ENCODE measurements at places on chromosomes 11 and 22. TPM values are rescaled to one million over a fixed set of nuclear protein-coding genes. Genes with fewer than 3 reads are reported as not detected.

DNA sequence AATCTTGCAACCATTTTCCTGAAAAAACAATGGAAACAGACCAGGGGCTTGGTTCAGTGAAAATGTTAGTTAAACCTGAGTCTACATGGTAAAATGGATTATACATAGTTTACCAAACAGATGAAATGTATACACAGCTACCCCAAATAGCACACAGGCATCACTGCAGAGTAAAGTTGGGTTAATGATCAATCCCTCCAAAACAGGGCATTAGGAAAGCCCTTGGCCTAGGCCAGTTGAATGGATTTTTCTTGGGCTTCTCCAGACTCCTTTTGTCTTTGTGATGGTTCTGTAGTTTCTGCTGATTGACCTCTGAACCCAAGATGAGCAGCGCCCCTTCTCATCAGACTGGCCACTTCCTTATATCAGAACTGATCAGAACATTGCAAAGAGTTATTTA, 173.5 kb downstream of the RRAS2 start:
- H3K4me3 ChIP-seq = no peak overlapping the region
- H3K27me3 ChIP-seq = no peaks in the 10 kb centered on the region
- no peaks in the 10 kb centered on the region for H3K36me3 ChIP-seq
- no peak for DNase-seq
- no peak overlapping the region for H3K27ac ChIP-seq

DNA sequence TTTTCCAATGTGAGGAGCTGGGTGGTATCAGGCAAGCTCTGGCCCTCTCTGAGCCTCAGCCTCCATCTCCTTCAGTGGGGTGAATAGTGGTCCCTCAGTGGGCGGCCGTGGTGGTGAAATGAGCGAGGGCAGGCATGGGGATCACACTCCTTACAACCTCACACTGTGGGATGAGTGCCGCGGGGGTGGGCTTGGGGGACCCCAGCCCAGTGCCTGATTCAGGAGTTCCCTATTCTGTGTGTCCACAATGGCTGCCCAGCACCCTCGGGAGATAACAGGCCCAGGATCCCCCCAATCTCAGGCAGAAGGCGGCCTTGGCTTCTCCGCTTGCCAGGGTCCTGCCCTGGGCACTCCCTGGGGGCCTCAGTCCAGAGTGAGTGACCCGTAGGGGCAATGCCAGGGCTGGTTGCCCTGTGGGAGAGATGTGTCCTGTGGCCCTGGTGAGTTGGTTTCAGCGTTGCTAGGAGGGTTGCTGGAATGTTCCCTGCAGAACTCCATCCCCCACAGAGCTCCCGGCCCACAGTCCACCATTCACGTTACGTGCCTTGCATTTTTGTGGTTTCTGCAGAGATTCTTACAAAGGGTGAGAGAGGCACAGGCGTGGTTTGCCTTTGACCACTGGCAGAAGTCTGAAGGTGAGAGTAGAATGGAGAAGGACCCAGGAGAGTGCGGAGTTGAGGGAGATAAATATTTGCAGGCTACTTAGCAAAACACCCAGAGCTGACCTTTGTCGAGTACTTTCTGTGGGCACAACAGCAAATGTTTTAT, 2.9 kb downstream of the ALDH3B1 start:
- no peaks in the 10 kb centered on the region for H3K27me3 ChIP-seq
- peaks cover 52% of the 10 kb centered on the region for H3K4me1 ChIP-seq

- no peak for DNase-seq
- H3K36me3 ChIP-seq = peaks cover 16% of the 10 kb centered on the region
- no peak overlapping the region for H3K27ac ChIP-seq
- no peak overlapping the region for H3K4me3 ChIP-seq
- no peaks in the 10 kb centered on the region for H3K27me3 ChIP-seq
Measured at GRCh38 chr22:22767876-22768602, 119.6 kb upstream of the IGLL5 start.

DNA sequence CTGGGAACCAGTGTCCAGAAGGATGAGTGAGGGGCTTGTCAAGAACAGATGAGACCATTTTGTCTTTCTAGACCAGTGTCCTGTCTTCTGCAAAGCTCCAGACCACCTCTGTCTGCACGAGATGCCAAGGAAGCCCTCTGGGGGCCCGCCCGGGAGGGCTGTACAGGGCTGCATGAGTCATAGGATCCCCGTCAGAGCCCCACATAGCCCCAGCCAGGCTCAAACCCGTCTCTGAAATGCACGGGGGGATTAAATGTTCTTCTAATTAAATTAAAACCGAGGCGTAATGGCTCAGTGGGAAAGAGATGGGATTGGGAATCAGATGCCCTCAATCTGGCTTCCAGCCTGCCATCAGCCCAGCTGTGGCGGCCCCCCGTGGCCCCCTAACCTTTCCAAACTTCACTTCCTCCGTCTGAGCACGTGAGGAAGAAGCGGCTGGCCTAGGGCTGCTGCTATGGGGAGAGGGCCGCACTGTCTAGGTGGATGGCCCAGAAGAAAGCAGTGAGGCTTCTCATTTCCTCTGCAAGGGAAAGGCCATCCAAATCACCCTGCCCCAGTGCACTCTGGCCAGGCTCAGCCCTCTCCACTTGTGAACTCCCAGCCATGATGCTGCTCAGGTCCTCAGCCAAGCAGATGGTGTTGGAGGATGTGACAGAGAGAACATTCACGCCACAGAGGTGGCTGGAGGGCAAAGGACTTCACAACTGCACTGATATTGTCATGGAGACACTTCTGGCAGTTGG, 32.8 kb downstream of the KCNQ1OT1 start:
- H3K27ac ChIP-seq = no peak overlapping the region
- H3K4me3 ChIP-seq = no peak overlapping the region
- H3K4me1 ChIP-seq = no peaks in the 10 kb centered on the region
- no peaks in the 10 kb centered on the region for H3K27me3 ChIP-seq
- no peaks in the 10 kb centered on the region for H3K36me3 ChIP-seq

GRCh38 chr11:85347291-85347690, 279.9 kb downstream of the DLG2 start:
- H3K27ac ChIP-seq = no peak overlapping the region
- H3K27me3 ChIP-seq = no peaks in the 10 kb centered on the region
- DNase-seq = no peak
- no peaks in the 10 kb centered on the region for H3K4me1 ChIP-seq
- H3K36me3 ChIP-seq = no peaks in the 10 kb centered on the region
- no peak overlapping the region for H3K4me3 ChIP-seq

DNA sequence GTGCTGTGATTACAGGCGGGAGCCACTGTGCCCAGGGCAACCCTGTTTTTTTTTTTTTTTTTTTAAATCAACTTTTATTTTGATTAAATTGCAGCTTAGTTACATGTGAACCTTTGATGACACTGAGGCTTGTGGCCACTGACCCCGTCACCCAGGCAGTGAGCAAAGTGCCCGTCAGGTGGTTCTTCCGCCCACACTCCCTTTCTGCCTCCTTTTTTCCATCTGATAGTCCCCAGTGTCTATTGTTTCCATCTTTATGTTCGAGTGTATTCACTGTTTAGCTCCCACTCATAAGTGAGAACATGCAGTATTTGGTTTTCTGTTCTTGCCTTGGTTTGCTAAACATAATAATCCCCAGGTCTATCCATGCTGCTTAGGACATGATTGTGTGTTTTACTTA, 110.9 kb upstream of the GRK3 start:
- no peak overlapping the region for H3K4me3 ChIP-seq
- H3K27ac ChIP-seq = no peak overlapping the region
- H3K4me1 ChIP-seq = peaks cover 5% of the 10 kb centered on the region
- no peaks in the 10 kb centered on the region for H3K27me3 ChIP-seq

The WT1 gene
- not detected for total RNA-seq

Data from natural killer cell (primary cell).